Pancreas (tissue), 10 donors: ENCODE measurements at places on chromosomes 5 and 9. TPM values are rescaled to one million over a fixed set of nuclear protein-coding genes. Genes with fewer than 3 reads are reported as not detected.

GRCh38 chr9:110986529-110986928 is 51.7 kb downstream of the LPAR1 start:
- no peak for DNase-seq

Gene CXCL14
- 0.93 TPM for total RNA-seq

DNA sequence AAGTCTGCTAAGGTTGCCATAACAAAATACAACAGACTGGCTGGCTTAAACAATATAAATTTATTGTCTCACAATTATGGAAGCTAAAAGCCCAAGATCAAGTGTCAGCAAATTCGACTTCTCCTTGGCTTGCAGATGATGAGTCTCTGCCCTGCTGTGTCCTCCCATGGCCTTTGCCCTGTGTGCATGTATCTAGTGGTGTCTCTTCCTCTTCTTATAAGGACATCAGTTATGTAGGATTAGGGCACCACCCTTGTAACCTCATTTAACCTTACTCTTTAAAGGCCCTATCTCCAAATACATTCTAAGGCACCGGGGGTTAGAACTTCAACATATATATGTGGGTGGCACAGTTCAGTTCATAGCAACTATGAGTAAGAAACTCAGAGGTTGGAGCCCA is 157.9 kb upstream of the RASA1 start:
- no peak for DNase-seq

DNA sequence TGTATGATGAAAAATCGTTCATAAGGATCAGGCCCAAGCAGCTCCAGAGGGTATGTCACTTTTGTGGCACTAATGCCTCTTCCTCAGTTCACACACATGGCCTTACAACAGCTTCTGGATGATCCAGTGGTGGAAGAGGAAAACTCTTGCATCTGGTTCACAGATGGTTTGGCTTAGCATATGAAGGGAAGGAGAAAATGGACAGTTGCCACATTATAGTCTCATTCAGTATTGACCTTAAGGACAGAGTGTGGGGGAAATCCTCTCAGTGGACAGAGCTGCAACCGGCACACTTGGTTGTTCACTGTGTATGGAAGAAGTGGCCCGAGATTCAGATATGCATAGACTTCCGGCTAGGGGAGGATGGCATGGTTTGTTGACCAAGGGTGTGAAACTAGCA is 22.8 kb downstream of the C9orf57 start:
- no peak for DNase-seq

Gene TNFSF15
- 0.70 TPM for total RNA-seq

- no peak for DNase-seq
These were observed 53.2 kb upstream of the FBXW11 start for GRCh38 chr5:172059661-172060100.
